Spleen (tissue), 13 donors: ENCODE measurements at places on chromosomes 12 and 14. TPM values are rescaled to one million over a fixed set of nuclear protein-coding genes. Genes with fewer than 3 reads are reported as not detected.

DNA sequence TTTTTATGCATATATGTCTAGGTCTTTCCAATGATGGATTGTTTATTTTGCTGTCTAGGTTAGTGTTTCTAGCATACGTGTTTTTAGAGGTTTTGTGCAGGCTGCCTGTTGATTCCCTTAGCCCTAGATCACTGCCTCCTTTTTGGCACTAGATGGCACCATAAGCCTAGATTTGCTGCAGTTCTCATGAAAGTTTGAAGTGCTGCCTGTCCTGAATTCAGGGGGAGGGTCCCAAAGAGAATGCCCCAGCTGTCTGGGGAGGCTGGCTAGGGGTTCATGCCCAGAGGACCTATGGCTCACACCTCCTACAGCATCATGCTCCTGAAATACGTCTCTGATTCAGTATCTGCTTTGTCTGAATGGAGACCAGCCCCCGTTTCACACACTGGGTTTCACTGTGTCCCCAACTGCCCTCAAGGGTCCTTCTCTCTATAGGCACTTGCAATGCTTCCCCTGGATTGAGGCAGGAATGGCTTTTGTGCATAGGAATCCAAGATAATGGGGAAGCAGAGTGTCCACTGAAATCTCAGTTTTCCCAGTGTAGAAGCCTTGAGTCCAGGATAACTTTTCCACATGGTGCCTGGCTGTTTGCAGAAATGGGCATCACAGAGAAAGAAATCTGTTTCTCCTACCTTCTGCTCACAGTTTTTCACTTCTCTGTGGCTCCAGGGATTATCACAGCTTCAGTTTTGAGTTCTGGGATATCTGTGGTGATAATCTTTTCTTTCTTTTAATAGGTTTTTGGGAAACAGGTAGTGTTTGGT lies 14.2 kb upstream of the TXNRD1 start:
- DNase-seq = no peak
- no peaks in the 10 kb centered on the region for H3K36me3 ChIP-seq
- H3K27me3 ChIP-seq = no peaks in the 10 kb centered on the region
- no peak overlapping the region for H3K4me3 ChIP-seq
- no peak overlapping the region for H3K27ac ChIP-seq

- H3K4me1 ChIP-seq = no peaks in the 10 kb centered on the region
- no peak overlapping the region for H3K27ac ChIP-seq
- no peak for DNase-seq
- no peaks in the 10 kb centered on the region for H3K27me3 ChIP-seq
- no peak overlapping the region for H3K4me3 ChIP-seq
Measured at GRCh38 chr12:64912516-64913255, 88.2 kb downstream of the TBC1D30 start.

TSPAN19 gene
- total RNA-seq = 0.77 TPM

INHBC gene
- total RNA-seq = 0.19 TPM

PMCH gene
- total RNA-seq = not detected

GRCh38 chr12:8890313-8891085 lies 23.8 kb upstream of the PHC1 start:
- H3K36me3 ChIP-seq = no peaks in the 10 kb centered on the region
- no peak overlapping the region for H3K4me3 ChIP-seq
- peaks cover 9% of the 10 kb centered on the region for H3K4me1 ChIP-seq
- DNase-seq = no peak
- H3K27me3 ChIP-seq = no peaks in the 10 kb centered on the region
- no peak overlapping the region for H3K27ac ChIP-seq

- H3K4me3 ChIP-seq = no peak overlapping the region
- H3K36me3 ChIP-seq = no peaks in the 10 kb centered on the region
- DNase-seq = peak; percentile 45
- H3K27me3 ChIP-seq = no peaks in the 10 kb centered on the region
Measured at GRCh38 chr12:2251526-2252209, 198.9 kb downstream of the CACNA1C start.

GPR137C gene
- 0.70 TPM for total RNA-seq

- DNase-seq = no peak
- no peak overlapping the region for H3K27ac ChIP-seq
- no peaks in the 10 kb centered on the region for H3K27me3 ChIP-seq
- H3K4me1 ChIP-seq = peaks cover 5% of the 10 kb centered on the region
- no peak overlapping the region for H3K4me3 ChIP-seq
Measured at GRCh38 chr14:31992011-31992447, 85.1 kb upstream of the ARHGAP5 start.

GRCh38 chr12:95607642-95608041 lies 56.4 kb upstream of the USP44 start:
- H3K4me1 ChIP-seq = no peaks in the 10 kb centered on the region
- DNase-seq = no peak
- no peak overlapping the region for H3K4me3 ChIP-seq
- H3K27me3 ChIP-seq = no peaks in the 10 kb centered on the region

TMEM63C gene
- total RNA-seq = 2.8 TPM
